Cardiac septum (tissue), 1 donor: ENCODE measurements at places on chromosomes 1 and 21. TPM values are rescaled to one million over a fixed set of nuclear protein-coding genes. Genes with fewer than 3 reads are reported as not detected.

The IGSF5 gene
- total RNA-seq, result 3.8 TPM

The NHLH1 gene
- not detected for total RNA-seq

The LHX8 gene
- total RNA-seq, result not detected

The GCLM gene
- 10.5 TPM for total RNA-seq

The MTARC2 gene
- 22.1 TPM for total RNA-seq

The RGS8 gene
- not detected for total RNA-seq

The TPR gene
- 82.6 TPM for total RNA-seq

The RUNX1 gene
- 21.6 TPM for total RNA-seq

The CGN gene
- total RNA-seq, result 0.19 TPM

The ZNF593OS gene
- total RNA-seq, result not detected

The ZBTB8B gene
- total RNA-seq, result not detected

The PAQR6 gene
- 2.6 TPM for total RNA-seq
